ENCODE measurements at places on chromosomes 3 and 15. TPM values are rescaled to one million over a fixed set of nuclear protein-coding genes. Genes with fewer than 3 reads are reported as not detected.

The EPHA6 gene
- 2.6 TPM for total RNA-seq

DNA sequence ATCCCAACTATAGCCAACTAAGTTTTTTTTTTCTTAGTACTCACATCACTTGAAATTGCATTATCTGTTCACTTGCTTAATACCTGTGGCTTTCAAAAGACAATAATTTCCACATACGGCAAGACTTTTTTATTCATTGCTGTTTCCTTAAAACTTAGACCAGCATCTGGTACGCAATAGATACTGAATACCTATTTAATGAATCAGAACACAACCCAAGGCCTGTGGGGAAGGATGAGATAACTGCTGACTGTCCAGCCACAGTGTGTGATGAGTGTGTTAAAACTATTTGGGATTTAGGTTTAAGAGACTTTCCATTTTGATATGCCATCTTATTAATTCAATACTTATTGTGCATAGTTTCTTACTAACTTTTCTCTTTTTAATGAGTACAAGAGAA, 988.7 kb downstream of the NTRK3 start:
- DNase-seq: no peak
- no peak overlapping the region for H3K4me3 ChIP-seq
- no peaks in the 10 kb centered on the region for H3K27me3 ChIP-seq
- H3K36me3 ChIP-seq: no peaks in the 10 kb centered on the region
- H3K4me1 ChIP-seq: no peaks in the 10 kb centered on the region

GRCh38 chr3:51983578-51984268, 388 bp downstream of the ACY1 start:
- no peaks in the 10 kb centered on the region for H3K27me3 ChIP-seq
- peak overlapping the region; percentile 10 for H3K27ac ChIP-seq
- H3K36me3 ChIP-seq: no peaks in the 10 kb centered on the region
- DNase-seq: no peak
- H3K4me1 ChIP-seq: peaks cover 8% of the 10 kb centered on the region

GRCh38 chr3:193798051-193798450, 205.0 kb downstream of the OPA1 start:
- DNase-seq: peak; percentile 13
- H3K27ac ChIP-seq: no peak overlapping the region
- H3K4me3 ChIP-seq: no peak overlapping the region
- no peaks in the 10 kb centered on the region for H3K4me1 ChIP-seq

The LTF gene
- total RNA-seq: 0.23 TPM

DNA sequence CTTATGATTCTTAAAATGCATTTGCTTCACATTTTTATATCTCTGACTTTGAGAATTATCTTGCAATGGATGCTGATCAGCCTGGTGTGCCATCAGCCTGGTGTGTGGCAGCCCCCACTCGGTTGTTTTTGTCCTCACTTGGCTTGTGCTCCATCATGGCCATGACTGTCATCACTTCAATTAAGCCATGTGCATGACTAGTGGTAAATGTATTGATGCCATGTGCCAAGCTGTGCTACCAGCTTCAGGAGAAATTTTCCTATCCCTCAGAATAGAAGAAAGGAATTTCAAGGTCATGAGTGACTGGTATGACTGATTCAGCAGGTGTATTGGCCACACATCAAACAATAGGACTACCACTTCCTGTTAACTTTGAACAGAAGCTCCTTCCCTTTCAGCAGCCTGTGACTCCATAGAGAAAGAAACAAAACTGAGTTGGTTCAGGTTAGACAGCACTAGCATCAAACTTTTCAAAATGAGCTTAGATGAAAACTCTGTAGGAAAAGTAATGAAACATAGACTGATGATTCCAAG, 251.7 kb downstream of the GRM7 start:
- no peak for DNase-seq
- no peak overlapping the region for H3K27ac ChIP-seq
- H3K4me1 ChIP-seq: no peaks in the 10 kb centered on the region
- no peaks in the 10 kb centered on the region for H3K36me3 ChIP-seq
- H3K27me3 ChIP-seq: no peaks in the 10 kb centered on the region

- H3K27ac ChIP-seq: no peak overlapping the region
- H3K4me1 ChIP-seq: no peaks in the 10 kb centered on the region
- no peak for DNase-seq
- peaks cover 10% of the 10 kb centered on the region for H3K36me3 ChIP-seq
- no peaks in the 10 kb centered on the region for H3K27me3 ChIP-seq
- no peak overlapping the region for H3K4me3 ChIP-seq
Observed at GRCh38 chr3:52396011-52396906, 48.6 kb downstream of the SEMA3G start.

Data from endodermal cell (in vitro differentiated cells).